ENCODE measurements at places on chromosomes 16 and 17.

DNA sequence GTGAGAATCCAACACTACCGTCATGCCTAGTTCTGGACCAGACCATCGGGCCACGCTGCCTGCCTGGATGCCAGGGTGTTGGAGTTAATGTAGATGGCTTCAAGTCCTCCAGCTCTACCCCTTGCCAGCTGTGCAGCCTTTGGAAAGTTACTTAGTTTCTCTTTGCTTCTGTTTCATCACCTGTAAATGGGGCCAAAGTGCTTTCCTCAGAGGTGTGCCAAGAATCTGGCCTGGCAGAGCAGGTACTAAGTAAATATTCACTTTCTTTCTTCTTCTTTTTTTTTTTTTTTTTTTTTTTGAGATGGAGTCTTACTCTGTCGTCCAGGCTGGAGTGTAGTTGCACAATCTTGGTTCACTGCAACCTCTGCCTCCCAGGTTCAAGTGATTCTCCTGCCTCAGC, 159.5 kb upstream of the RPL38 start:
- no peak for DNase-seq

GRCh38 chr17:62995377-62995885, 29.4 kb downstream of the TANC2 start:
- DNase-seq: no peak

- no peak for DNase-seq
Observed at GRCh38 chr17:14446825-14447224, 145.9 kb downstream of the HS3ST3B1 start.

DNA sequence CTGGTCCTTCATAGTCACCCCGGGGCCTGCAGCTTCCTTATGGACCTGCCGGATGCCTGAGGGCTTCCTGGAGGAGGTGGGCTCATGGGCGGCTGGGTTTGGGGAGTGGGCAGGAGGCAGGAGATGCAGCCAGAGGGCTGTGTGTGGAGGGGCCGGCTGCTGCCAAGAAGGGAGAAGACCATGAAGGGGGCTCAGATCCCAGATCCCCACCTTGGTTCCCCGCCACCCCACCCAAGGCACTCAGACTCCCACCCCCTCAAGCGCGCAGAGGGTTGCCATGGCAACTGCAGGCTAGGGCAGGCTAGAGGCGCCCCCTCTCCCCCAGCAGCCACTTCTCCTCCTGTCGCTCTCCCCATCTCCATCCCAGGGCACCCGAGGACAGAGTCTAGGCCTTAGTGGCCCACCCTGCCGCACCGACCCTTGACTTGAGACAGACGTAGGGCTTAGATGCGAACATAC, 104.5 kb downstream of the CRLF3 start:
- DNase-seq: no peak

DNA sequence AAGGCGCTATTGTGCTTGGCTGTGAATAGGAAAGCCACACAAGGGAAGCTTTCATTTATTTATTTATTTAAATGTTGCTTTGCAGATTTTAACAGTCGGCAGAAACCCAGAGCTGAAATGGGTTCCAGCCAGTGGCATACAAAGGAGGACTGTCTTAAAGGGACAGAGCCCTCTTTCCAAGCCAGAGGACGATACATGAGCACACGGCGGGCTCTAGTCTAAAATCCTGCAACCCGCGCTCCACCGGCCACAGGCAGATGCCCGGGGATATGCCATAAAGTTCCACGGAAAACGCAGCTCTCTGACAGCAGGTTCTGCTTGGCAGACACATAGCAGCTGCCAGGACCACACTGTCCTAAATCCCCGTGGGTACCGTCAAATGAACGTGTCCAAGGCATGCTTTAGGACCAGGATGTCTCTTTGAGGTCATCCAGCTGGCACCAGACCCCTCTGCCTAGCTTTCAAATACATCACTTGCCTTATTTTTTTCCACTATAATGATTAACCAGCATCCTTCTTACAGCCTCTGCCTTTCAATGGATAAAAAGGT, 64.6 kb downstream of the CYTH1 start:
- DNase-seq: no peak

GRCh38 chr16:11025120-11025531, 80.8 kb downstream of the CLEC16A start:
- DNase-seq: no peak

DNA sequence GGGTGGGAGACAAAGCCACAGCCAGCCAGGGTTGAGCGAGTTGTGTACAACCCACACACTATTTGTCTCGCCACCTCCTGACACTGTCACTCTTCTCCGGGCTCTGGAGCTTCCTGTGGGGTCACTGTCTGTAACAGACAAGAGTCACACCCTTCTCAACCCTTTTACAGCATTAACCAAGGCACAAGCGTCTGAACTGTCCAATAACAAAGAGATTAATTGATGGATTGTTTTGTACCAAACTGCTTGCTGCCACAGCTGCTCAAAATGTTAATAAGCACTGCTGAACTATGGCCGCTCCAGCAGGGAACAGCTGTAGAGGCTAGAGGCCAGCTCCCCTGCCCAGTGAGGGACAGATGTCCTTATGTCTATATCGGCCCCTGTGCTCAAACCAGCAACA, 25.2 kb upstream of the HYDIN start:
- no peak for DNase-seq

DNA sequence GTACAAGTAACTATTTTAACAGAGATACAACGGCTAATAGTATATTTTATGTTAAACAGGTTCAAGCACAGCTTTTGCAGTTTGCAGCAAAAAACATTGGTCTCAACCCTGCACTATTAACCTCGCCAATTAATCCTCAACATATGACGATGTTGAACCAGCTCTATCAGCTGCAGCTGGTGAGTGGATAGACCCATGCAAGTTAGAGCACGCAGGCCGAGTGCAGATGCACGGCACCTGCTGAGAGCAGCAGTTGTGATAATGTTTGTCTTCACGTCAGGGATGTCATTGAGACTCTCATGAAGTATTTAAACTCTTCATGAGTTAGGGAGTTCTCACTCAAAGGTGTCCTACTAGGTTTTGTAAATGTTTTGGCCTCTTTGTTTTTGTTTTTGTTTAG, 45.6 kb downstream of the TMC6 start:
- DNase-seq: no peak

- no peak for DNase-seq
Observed at GRCh38 chr17:38579934-38580333, 25.8 kb downstream of the SRCIN1 start.

DNA sequence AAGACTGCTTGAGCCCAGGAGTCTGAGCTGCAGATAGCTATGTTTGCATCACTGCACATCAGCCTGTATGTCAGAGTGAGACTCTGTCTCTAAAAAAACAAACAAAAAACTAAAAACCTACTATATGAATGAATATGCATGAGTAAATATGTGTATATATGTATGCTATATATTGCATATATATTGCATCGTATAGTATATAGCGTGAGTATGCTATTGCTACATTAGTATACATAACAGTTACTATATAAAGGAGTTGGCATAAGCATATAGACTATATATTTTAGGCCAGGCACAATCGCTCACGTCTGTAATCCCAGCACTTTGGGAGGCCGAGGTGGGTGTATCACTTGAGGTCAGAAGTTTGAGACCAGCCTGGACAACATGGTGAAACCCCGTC, 16.1 kb downstream of the DDX42 start:
- DNase-seq: no peak

- DNase-seq: no peak
Observed at GRCh38 chr16:74268372-74268782, 28.2 kb upstream of the PSMD7 start.
